ENCODE measurements at places on chromosomes 4 and X.

DNA sequence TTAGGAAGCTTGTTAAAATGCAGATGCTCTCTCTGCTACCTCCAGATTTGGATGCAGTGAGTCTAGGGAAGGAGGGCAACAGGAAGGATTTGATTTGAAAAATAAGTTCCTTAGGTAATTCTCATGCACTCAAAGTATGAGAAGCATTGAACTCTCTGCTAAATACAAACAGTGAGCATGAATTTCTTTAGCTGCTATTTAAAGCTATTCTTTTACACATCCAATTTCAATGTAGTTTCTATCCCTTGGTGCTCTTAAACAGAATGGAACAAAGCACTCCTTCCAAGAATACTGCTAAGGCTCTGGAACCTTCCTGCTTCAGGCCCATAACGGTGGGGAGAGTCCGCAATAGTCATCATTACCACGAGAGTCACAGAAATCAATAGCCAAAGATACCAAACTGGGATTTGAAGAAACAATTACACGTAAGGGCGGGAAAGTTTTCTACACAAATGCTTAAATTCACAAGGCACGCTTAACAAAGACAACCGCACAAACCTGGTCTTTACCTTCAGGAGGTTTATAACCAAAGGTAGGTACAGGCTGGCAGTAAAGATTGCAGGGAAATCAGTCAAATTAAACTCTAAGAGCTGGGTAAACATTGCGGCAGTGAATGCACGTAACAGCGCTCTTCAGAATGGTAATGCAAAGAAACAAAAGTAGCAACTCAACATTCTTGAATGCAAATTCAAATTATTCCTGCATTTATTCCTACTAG is 123.2 kb upstream of the NAP1L5 start:
- DNase-seq, result no peak

GRCh38 chr4:177546745-177547144 is 104.5 kb upstream of the AGA start:
- no peak for DNase-seq

DNA sequence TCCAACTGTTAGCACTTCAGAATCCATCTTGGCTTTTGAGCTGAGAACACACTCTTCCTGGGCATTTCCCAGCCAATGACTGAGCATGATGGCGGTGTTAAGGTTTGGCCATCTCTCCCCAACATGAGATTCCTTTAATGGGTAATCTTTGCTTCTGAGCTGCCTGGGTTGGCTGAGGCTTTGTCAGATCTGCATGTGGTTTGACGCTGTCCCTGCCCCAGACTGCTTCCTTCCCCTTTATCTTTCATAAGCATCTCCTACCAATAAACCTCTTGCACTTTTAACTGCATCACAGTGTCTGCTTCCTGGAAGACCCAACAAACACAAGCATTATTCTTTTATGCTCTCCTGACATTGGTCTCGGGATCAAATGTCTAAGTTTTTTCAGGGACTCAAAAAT is 31.5 kb upstream of the DIPK2B start:
- no peak for DNase-seq

GRCh38 chr4:51906167-51906958 is 63.4 kb downstream of the DCUN1D4 start:
- DNase-seq, result no peak

GRCh38 chr4:95606739-95607138 is 58.0 kb upstream of the UNC5C start:
- DNase-seq, result no peak

DNA sequence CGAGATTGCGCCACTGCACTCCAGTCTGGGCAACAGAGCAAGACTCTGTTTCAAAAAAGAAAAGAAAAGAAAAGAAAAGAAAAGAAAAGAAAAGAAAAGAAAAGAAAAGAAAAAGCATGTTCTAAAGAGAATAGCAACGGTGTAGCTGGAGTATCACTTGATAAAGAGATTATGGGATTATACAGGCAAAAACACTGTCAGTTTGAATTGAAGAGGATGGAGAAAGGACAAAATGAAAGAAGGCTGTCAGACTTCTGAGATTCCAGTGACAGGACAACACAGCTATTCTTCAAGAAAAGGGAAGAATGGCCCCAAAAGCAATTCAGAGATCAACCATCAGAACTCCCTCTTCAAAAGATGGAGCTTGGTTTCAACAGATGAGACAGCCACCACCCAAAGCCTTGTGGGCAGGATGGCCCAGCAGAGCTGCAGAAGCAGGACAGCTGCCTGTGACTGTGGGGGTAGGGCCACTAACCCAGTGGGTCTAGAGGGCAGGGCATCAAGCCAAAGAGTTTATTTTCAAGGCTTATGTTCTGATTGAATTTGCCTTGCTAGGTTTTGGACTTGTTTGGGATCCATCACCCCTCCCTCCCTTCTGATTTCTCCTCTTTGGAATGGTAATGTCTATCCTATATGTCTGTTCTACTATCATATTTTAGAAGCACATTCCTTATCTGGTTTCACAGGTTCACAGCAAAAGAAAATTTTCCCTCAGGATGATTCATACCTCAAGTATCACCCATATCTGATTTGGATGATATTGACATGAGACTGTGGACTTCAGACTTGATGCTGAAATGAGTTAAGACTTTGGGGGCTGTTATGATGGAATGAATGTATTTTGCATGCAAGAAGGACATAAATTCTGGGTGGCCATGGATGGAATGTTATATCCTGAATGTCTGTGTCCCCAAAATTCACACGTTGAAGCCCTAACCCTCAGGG is 17.5 kb downstream of the RFC1 start:
- no peak for DNase-seq

DNA sequence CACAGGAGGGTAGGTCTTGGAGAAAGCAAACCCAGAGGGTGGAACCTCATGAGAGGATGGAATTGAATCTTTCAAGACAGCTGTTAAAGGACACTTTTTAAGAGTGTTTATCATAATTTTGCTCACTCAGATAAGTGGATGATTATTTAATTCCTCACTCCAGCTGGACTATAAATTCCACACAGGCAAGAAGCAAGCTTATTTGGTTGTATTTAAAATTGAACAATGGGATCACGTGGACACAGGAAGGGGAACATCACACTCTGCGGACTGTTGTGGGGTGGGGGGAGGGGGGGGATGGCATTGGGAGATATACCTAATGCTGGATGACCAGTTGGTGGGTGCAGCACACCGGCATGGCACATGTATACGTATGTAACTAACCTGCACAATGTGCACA is 116.3 kb downstream of the DHRSX start:
- DNase-seq, result no peak

DNA sequence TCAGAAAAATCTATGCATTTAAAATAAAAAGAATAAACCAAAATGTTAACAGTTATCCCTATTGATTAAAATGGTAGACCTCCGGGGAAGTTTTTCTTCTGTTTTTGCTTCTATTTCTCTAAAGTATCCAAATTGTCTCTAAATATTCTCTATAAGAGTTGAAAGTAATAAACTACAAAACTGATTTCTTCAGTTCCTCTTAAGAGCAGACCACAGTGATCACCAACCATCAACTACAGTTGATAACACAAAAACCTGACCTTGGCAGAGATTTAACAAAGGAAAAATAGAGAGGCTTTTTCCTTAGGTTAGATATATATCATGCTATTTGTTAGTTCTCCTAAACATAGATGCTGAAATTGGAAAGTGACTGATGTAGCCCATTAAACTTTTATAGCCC is 27.3 kb downstream of the DDX60 start:
- no peak for DNase-seq

DNA sequence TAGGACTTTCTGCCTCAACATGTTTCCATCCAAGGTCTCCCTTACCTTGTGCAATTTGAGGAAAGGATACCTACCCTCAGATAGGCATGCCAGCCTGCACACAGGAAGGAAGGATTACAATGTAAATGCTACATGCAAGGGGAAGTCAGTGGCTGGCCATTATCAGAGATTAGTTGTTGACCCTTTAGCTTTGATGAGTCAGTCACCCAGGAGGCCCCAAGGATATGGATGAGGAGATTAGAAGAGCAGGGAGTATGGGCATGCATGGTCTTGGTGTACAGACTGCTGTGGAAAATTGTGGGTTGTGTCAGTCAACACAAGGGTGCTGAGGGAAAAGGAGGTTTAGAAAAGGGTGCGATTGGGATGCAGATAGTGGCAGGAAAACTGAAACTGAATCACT is 92.0 kb downstream of the GUCY2F start:
- DNase-seq, result no peak

DNA sequence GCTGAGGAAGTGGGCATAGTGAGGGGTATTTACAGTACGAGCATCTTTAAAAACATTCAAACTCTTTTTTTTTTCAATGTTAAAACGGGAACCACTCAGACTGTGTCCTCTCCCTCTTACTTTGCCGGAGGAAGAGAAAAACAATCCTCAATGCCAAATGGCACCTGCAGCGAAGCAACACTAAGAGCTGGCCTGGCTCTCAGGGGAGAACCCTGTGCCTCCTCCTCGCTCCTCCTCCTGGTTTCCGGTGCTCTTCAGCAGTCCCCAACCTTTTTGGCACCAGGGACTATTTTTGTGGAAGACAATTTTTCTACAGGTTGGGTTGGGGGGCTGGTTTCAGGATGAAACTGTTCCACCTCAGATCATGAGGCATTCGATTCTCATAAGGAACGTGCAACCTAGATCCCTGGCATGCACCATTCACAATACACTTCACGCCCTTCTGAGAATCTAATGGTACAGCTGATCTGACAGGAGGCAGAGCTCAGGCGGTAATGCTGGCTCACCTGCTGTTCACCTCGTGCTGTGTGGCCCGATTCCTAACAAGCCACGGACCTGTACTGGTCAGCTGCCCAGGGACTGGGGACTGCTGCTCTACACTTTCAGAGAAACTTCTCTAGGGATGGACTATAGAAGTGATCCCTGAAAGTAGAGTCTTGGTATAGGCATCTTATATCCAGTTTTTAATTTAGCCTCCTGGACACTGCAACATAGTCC is 404.1 kb downstream of the RAPGEF2 start:
- DNase-seq, result no peak

- no peak for DNase-seq
Measured at GRCh38 chrX:8738588-8739189, 6.8 kb upstream of the ANOS1 start.

DNA sequence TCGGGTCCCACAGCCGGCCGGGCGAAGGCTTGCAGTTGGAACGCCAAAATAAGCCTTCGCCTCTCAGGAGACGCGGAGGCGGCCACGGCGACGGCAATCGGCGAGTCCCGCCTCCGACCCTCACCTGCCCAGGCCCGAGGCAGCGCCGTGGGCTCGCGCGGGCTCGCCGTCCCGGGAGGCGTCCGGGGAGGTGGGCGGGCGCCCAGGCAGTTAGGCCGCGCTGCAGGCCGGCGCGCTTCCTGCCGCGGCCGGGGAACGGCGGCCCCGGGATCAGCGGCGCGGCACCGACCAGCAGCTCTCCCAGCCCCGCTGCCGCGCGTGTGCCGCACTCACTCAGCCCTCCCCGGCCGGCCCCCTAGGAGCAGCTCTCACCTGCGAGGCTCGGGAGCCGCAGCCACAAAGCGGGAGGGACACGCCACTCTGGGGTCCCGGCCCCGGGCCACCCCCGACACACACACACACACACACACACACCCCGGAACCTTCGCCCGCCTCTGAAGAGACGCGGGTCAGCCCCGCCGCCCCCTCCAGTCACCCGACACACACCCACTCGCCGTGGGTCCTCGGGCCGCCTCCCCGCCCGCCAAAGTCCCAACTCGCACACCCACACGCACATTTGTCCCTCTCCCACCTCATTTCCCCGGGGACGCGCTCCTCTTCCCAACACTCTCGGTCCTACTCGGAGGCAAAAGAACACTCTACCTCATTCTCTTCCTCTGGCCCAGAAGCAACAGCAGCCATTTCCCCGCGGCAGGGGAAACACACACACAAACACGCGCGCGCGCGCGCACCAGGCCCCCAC is at the start of gene CNOT6L:
Gene CNOT6L (minus strand): TSS at position 767 of the 802 bp plus-strand sequence. CDS start 60 bp downstream, at position 707.
- DNase-seq, result peak; percentile 28

Measured in kidney epithelial cell (primary cell).